ENCODE measurements at places on chromosomes 4 and X.

- no peak for DNase-seq
Measured at GRCh38 chr4:42750091-42750490, 93.2 kb upstream of the ATP8A1 start.

DNA sequence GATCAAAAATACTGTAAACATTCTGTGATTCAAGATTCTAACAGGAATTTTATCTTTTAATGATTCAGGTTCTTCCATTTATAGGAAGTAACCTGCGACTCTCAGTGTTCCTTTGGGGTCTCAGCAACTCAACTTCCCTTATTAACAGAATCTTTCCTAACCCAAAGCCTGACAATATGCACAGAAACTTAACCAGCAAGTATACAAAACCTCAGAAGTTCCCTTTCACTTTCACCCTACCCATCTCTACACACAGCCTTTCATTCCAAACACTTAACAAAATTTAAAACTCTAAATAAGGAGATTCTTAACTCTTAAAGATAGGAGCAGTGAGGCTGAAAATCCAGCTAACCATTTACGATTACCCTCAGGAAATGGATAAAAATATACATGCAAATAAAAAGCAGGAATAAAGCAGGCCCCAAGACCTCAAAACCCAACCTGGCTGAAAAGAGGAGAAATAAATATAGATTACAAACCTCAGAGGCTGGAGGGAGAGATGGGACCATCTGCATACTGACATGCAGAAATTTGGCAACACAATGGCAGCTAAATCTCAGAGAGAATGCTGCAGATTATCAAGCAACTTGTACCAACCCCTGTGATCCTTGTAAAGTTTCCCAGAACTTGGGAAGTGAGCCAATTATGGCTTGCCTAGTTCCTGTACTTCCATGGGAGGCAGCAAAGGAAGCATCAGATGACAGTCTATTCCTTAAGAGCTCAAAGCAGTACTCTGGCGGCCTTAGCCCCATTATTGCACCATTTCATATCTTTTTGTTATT lies 101.0 kb downstream of the ATP11C start:
- peak; percentile 68 for DNase-seq

DNA sequence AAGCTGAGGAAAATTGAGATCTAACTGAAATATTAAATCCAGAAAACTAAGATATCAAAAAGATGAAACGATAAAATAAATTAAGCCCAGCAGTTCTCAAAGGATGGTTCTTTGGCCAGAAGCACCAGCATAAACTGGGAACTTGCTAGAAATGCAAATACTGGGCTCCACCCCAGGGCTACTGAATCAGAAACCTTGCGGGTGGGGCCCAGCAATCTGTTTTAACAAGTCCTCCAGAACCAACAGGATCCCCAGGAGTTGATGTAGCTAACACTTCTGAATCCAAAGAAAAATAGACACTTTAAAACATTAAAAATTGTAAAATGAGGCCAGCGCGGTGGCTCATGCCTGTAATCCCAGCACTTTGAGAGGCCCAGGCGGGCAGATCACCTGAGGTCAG lies 14.1 kb upstream of the TMEM154 start:
- DNase-seq = no peak

GRCh38 chr4:57378766-57379165 lies 268.6 kb upstream of the IGFBP7 start:
- peak; percentile 9 for DNase-seq

GRCh38 chrX:147953976-147954375 lies 27.2 kb upstream of the FMR1NB start:
- no peak for DNase-seq

GRCh38 chr4:173057442-173057841 lies 111.2 kb upstream of the GALNT7 start:
- no peak for DNase-seq

GRCh38 chr4:120765260-120765680 lies 157.3 kb downstream of the PRDM5 start:
- no peak for DNase-seq

DNA sequence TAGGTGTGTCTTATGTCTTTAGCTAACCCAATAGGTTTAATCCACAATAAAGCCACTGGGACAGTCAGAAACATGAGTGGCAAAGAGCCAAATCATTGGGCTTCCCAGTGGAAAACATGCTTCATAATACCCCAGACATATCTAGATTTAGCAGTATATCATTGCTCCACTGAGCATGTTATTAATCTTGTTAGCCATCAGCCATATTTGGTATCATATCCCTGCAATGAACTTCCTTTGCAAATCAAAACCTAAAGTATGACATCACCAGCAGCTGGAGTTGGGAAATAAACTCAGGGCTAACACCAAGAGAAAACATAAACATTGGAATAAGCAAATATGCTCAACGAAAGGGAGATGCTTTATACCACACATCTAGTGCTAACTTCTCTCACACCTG lies 280.8 kb upstream of the NOCT start:
- DNase-seq = peak; percentile 48

DNA sequence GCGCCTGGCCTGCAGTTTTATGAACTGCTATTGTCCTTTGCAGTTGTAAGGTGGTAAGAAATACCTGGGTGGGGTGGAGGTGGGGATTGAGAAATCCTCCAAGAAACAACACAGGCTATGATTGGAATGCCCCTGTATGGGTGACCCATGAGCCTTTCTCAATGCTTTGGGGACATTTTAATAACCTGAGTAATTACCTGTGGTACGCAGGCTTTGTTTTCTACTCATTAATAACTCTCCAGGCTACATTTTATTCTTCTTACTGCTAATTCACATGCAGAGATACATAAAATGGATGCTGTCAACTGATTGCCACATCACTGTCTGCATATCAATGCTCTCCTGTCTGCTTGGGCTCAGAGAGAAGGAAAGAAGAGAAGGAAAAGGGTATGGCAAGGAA lies 41.8 kb downstream of the PHEX start:
- DNase-seq = no peak

DNA sequence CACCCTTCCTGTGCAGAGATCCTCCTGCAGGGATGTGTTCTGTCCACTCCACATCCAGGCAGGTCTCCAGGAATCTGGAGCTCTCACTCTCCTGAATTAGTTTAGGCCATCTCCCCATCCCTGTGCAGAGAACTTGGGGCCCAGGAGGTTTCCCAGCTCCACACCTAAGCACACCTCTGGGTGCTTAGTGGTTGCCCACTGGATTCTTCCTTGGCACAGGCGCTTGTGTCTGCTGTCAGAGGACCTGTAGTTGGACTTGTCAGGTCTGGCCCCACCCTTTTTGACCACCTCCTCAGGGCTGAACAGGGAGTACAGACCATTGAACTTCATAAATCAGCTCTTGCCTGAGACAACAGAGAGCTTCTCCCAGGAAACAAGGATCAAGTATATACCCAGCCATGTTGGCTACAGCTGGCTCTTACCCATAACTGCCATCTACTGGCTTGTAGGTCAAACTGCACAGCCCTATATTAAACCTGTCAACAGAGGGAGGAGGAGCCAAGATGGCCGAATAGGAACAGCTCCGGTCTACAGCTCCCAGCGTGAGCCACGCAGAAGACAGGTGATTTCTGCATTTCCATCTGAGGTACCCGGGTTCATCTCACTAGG lies 275.5 kb downstream of the PPARGC1A start:
- DNase-seq = peak; percentile 13

DNA sequence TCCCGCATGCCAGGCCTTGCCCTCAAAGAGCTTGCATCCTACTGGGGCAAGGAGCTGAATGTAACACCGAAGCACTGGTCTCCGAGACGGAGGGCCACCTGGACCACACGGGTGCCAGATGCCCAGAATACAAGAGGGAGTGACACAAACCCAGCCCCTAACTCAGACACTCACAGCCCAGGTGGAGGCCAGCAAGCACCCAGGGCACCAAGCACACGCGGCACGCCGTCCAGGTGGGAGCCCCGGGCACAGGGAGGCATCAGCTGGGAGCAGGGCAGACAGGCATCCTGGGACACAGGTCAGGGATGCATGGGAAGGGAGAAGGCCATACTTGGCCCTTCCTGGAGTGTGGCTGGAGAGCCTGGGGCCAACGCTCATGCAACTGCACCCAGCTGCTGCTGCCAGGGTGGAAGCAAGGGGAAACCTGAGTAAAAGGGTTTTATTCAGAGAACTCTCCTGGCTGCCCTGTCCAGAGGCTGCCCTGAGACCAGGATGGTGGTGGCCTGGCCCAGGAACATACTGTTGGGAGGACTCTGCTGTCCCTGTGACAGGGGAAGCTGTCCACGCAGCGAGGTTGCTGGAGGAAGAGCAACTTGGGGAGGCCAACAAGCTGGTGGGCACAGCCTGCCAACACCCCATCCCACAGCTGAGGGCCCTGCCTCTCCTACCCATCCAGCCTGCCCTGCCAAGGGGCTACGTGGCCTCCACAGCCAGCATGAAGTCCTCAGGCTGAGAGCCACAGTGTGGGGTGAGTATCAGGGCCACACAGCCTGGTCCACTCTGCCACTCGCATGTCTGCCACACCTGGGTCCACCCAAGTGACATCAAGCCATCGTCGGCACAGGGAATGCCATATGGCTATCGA lies 22.2 kb upstream of the PPP2R2C start:
- no peak for DNase-seq

DNA sequence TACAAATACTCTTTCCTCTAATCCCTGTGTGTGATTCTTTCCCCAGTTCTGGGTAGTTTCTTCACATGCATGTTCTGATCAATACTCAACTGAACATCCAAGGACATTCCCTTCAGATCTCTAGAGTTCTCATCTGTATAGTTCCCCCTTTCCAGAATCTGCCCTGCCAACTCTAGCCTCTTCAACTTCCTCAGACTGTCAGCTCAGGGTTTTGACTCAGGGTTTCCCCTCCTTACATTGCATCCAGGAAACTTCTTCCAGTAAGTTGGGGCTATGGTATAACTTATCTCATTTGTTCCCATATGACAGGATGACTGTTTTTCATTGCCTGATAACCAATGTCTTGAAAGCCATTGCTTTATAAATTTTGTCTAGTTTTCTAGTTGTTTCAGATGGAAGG lies 14.2 kb upstream of the ANKRD17 start:
- DNase-seq = no peak

All from AG10803 (cell line).